ENCODE measurements at places on chromosomes 16 and 17.

- no peak for DNase-seq
Measured at GRCh38 chr16:24855678-24856077, 9.9 kb downstream of the SLC5A11 start.

GRCh38 chr17:55340686-55341085 lies 75.9 kb downstream of the HLF start:
- DNase-seq = no peak

DNA sequence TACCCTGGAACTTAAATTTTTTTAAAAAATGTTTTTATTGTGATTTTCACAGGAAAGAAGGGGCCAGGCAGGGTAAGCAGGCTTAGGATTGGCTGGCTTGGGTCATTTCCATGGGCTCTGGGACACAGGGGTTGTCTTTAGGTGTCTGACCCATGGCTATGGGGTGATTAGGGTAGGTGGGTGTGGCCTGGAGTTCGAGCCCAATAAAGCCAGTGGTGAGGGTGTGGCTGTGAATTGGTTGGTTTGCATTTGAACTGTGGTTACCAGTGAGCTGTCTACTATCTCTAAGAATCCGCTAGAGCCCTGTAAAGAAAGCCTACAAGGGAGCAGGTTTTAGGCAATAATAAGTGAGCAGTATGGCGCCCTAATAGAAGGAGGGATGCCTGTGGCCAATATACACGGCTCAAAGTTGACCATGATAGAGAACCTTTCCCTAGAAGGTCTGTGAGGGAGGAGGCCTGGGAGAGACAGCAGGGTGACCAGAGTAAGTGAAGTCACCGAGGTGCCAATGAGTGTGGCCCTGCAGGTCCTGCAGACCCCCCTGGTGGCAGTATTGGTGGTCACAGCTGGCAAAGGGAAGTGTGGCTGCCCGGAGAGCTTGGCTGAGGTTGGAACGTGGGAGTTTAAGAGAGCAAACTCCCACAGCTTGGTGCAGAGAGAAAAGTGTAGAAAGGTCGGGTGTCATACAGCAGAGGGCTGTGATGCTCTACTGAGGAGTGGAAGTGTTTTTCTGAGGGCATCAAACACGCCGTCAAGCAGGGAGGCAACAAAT lies 454.0 kb downstream of the WWOX start:
- no peak for DNase-seq

DNA sequence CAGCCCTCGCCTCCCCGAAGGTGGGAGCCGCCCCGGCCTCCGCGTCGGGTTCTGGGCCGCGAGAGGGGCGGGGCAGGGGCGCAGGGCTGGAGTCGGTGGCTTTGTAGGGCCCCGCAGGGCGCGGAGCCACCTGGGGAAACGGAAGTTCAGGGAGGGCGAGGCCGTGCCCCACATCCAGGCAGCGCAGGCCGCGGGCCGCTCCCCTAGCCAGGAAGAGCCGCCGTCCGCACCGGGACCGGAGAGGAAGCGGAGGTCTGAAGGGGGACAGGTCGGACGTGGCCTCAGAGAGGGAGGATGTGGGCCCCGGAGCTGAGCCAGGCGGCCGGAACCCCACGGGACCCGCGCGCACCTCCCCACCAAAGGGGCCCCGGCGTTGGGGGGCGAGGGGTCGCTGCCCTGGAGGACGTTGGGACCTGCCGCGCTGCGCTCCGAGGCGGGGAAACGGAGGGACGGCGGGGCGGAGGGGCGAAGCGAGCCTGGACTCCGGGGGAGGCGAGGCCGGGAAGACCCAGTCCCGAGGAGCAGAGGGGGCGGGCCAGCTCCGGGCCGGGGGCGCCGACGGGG lies 482 bp upstream of the SLC16A3 start:
- DNase-seq = peak; percentile 72

DNA sequence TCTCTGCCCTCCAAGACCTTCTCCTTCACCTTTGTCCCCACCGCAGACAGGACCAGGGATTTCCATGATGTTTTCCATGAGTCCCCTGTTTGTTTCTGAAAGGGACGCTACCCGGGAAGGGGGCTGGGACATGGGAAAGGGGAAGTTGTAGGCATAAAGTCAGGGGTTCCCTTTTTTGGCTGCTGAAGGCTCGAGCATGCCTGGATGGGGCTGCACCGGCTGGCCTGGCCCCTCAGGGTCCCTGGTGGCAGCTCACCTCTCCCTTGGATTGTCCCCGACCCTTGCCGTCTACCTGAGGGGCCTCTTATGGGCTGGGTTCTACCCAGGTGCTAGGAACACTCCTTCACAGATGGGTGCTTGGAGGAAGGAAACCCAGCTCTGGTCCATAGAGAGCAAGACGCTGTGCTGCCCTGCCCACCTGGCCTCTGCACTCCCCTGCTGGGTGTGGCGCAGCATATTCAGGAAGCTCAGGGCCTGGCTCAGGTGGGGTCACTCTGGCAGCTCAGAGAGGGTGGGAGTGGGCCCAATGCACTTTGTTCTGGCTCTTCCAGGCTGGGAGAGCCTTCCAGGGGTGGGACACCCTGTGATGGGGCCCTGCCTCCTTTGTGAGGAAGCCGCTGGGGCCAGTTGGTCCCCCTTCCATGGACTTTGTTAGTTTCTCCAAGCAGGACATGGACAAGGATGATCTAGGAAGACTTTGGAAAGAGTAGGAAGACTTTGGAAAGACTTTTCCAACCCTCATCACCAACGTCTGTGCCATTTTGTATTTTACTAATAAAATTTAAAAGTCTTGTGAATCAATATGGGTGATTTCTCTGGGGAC lies 12.2 kb downstream of the CX3CL1 start:
- no peak for DNase-seq

GRCh38 chr17:82050761-82051641 lies 610 bp downstream of the RFNG start:
- no peak for DNase-seq

Measured in activated CD4-positive, alpha-beta T cell treated with anti-CD3 and anti-CD28 coated beads, Interleukin-2, Interleukin-6, amounts not matched to agents 100 ng/mL and 50 ng/mL, durations not matched to agents 16 hours and 8 hours (primary cell).